ENCODE measurements at places on chromosomes 5 and 9. TPM values are rescaled to one million over a fixed set of nuclear protein-coding genes. Genes with fewer than 3 reads are reported as not detected.

Gene SYK
- 9.6 TPM for total RNA-seq

DNA sequence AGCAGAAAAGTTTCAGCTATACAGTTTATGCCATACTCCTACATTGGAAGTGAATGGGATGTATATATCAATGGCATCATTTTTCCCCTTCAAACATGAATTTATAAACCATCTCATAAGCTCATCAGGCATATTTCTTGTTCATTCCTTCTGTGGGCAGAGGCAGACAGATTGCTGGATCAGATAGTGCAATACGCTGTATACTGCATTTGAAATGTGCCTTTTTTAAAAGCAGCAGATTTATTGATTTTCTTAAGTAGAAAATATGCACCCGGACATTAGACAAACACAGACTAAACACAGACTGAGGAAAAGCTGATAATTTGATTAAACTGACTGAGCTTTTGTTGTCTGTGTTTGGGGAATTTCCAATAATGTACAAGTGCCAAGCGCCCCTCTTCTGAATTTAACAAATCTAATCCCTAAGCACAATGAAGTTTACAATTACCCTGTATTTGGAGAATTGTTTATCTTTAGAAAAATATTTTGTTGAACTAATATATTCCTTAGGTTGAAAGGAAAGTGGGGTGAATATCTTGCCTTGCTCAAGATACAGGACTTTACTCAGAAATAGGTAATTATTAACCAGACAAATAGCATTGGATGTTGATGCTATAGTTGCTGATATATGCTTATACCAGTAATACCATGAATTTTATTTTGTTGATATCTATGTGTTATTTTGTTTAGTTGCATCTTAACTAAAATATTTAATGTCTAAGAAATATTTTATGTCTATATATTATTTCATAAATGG lies 566.6 kb upstream of the MEF2C start:
- DNase-seq = no peak

Gene ABO
- 0.48 TPM for total RNA-seq

GRCh38 chr5:61178702-61179101 lies 16.4 kb upstream of the SMIM15 start:
- no peak for DNase-seq

Gene SHOC1
- total RNA-seq = 3.6 TPM

DNA sequence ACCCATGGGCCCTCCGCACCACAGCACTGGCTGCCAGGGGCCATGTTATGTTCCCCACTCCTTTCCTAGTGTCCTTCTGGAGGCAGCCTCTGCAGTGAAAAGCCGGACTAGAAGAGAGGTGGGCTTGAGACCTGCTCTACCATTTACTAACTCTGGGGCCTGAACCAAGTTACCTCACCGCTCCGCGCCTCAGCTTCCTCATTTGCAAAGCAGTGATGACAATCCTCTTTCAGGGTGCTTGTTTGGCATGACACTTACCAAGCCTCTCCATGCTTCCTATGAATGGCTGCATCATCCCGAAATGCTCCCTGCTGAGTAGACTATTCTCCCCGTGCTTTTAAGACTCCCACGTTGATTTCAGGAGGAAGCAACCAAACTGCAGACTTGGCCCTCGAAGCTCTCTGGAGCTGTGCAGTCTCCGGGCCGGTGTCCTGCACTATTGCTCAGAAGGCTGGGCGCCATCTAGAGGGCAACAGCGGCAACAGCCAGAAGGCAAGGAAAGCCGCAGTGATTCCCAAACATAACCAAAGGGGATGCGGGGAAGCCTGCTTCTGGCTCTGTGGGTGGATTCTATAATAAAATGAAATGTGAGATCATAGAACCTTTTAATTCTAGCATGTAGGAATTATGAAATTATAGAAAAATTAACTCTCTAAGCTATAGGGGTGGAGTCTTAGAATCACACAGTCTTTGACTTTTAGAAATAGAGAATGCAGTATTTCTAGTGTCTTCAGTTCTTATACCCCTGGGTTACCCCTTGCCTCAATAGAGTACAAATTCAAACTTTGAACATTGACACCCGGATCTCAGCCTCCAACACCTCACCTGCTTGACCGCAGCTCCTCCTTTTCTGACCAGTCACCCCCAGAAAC lies 599.8 kb upstream of the BRINP1 start:
- DNase-seq = peak; percentile 81

Gene OGN
- 567 TPM for total RNA-seq

- peak; percentile 91 for DNase-seq
Measured at GRCh38 chr5:74641735-74642542, 1.4 kb upstream of the ENC1 start.

Gene PCDHGB2
- total RNA-seq = 4.6 TPM

DNA sequence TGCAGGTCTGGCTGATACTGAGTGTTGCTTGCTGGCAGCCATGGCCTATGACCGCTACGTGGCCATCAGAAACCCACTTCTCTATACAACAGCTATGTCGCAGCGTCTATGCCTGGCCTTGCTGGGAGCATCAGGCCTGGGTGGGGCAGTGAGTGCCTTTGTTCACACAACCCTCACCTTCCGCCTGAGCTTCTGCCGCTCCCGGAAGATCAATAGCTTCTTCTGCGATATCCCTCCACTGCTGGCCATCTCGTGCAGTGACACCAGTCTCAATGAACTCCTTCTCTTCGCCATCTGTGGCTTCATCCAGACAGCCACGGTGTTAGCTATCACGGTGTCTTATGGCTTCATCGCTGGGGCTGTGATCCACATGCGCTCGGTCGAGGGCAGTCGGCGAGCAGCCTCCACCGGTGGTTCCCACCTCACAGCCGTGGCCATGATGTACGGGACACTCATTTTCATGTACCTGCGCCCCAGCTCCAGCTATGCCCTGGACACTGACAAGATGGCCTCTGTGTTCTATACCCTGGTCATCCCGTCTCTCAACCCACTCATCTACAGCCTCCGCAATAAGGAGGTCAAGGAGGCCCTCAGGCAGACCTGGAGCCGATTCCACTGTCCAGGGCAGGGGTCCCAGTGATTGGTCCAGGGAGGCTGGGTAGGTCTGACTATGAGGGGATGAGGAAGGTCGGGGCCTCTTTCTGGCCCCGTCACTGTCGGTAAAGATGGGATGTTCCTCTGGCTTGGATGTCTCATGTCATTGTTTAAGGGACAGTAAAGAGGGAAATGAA lies 718 bp downstream of the OR5C1 start:
- no peak for DNase-seq

Gene TYRP1
- total RNA-seq = 8.4 TPM

DNA sequence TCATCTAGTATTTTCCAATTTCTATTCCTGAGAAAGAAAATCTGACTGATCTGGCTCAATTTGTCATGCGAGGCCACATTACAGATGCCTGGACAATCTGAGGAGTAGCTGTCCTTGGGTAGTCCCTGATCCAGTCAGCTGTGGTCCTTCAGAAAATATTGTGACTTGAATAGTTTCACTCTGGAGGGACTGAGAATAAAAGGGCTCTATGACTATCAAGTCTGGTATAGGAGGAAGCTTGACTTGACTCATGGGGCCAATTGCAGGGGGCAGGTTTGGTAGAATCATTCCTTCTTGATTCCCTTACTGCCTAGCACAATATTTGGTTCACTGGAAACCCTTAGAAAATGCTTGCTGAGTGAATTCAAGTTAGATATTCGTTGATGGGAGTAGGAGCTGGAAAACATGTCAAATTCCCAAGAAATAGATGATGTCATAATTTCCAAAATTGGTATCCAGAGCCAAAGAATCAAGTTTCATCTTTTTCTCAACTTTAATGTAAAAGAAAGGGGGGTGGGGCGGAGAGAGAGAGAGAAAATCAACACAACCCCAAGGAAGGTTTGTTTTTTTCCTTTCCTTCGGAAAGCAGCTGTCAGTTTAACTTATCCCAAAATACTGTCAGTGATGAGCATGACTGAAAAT lies 32.4 kb upstream of the STX17 start:
- DNase-seq = no peak

Gene TPPP
- total RNA-seq = 1.9 TPM

DNA sequence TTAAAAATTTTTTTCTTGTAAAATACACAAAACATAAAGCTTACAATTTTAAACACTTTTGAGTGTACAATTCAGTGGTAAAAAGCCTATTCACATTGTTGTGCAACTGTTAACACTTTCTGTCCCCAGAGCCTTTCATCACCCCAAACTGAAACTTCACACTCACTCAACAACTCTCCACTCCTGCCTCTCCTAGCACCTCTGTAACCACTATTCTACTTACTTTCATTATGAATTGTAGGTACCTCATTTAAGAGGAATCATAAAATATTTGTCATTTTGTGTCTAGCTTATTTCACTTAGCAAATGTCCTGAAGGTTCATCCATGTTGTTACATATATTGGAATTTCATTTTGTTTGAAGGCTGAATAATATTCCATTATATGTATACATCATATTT lies 4.3 kb upstream of the ZNF510 start:
- DNase-seq = no peak
